Activated naive CD8-positive, alpha-beta T cell treated with anti-CD3 and anti-CD28 coated beads, Interleukin-2, amount 50 U/mL, for 24 hours (primary cell): ENCODE measurements at places on chromosomes 1 and 21.

DNA sequence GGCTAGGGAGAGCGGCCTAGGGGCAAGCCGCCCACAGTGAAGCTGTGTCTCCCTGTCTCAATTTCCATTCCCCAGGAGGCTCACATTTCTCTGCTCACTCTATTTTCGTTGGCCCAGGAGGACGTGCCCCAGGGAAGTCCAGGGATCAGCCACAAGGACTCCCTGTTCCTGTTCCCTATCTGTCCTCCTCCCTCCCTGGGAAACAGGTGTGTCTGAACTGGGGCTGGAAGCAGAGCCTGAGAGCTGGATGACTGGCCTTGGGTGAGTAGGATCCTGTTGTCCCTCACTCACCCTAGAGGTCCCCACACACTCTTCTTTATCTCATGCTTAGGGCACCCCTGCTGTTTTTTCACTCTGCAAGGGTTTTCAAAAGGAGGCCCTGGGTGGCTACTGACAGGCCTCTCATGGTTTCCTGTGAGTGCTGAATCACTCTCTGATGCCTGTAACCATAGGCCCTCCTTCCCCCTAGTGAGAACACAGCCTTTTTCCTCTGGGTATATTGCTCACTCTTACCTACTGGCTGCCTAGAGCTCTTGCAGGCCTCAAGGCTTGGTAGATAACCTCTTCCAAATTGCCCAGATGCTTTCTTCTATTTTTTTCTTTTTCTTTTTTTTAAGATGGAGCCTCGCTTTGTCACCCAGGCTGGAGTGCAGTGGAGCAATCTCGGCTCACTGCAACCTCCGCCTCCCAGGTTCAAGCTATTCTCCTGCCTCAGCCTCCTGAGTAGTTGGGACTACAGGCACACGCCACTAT, 3.3 kb upstream of the UTP11 start:
- peak; percentile 58 for DNase-seq

- DNase-seq, result no peak
These were observed 943.4 kb downstream of the TTLL7 start for GRCh38 chr1:83055391-83056170.

- DNase-seq, result no peak
These were observed 2.9 kb upstream of the BSND start for GRCh38 chr1:54995835-54996234.

DNA sequence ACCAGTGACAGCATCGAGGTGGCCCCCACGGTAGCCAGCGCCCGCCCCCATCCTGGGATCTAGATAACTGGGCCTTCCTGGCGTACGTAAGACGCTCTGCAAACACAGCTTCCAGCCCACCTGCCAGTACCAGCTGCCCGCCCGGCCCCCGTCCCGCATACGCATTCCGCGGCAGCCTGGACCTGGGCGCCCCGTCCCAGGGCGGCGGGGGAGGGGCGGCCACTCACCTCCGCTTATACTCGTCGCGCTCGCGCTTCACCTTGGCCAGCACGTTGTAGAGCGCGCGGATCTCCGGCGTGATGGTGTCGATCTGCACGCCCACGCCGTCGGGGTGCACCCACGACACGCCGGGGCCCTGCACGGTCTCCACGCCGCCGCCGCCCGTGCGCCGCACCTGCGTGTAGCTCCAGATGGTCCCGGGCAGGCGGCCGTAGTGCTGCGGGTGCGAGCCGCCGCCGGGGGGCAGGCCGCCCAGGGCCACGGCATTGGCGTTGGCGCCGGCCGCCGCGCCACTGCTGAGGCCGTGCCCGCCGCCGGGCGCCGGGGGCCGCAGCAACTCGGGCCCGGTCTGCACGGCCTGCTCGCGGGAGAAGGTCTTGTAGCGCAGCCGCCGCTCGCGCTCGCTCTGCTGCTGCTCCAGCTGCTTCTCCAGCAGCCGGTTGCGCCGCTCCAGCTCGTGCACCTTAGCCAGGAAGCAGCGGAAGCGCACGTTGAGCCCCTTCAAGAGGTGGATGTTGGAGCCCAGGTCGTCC, 859 bp downstream of the IFFO2 start:
- DNase-seq, result peak; percentile 50

- no peak for DNase-seq
These were observed 8.6 kb upstream of the IL20 start for GRCh38 chr1:206856674-206857464.

GRCh38 chr1:1053682-1054081, 20.4 kb downstream of the RNF223 start:
- no peak for DNase-seq

DNA sequence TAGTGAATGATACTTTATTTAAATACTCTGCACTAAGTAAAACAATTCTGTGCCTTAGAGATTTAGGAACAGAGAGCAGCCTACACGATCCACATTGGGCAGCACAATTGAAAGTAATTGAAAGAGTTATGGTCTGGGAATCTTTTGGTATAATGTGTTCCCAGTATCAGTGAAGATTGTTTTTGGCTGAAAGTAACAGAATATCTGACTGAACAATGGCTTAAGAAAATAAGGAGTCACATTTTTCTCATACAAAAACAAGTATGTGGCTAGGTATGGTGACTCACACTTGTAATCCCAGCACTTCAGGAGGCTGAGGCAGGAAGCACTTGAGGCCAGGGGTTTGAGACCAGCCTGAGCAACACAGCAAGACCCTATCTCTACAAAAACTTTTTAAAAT, 306.2 kb downstream of the NFIA start:
- no peak for DNase-seq

GRCh38 chr1:204584699-204585372, 68.6 kb downstream of the MDM4 start:
- DNase-seq, result no peak

- DNase-seq, result no peak
These were observed 85.8 kb downstream of the MIS18A start for GRCh38 chr21:32193098-32193465.

- no peak for DNase-seq
These were observed 43.1 kb downstream of the PTGFRN start for GRCh38 chr1:116952738-116953275.

- no peak for DNase-seq
These were observed 103.6 kb upstream of the GCLM start for GRCh38 chr1:94012708-94013366.

DNA sequence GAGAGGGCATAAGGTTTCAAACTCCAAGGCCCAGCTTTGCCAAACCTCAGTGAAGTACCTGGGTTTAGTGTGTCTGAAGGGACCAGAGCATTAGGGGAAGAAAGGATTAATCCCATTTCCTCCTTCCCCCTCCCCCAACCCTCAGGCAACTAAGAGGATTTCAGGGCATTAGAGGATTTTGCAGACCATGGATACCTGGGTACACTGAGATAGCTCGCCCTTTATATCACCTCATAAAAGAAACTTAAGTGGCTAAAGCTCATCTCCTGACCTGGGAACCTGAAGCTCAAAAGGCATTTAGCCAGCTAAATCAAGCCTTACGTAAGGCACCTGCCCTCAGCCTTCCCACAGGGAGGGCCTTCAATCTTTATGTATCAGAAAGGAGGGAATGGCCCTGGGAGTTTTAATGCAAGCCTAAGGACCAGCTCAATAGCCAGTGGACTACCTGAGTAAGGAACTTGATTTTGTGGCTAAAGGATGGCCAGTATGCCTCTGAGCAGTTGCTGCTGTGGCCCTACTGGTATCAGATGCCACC, 26.4 kb upstream of the SMYD3 start:
- no peak for DNase-seq

- DNase-seq, result no peak
These were observed 144.4 kb downstream of the CDC7 start for GRCh38 chr1:91645031-91645430.

GRCh38 chr1:236064674-236065508, at the start of gene NID1:
TSS of gene NID1 (minus strand) at chr1:236065090. CDS start at chr1:236065079, 11 bp downstream.
- peak; percentile 15 for DNase-seq

- no peak for DNase-seq
These were observed 200.7 kb downstream of the FGGY start for GRCh38 chr1:59497616-59498015.

GRCh38 chr1:234406871-234407270, 33.6 kb downstream of the COA6 start:
- DNase-seq, result no peak

GRCh38 chr1:61746813-61747212, 4.5 kb downstream of the PATJ start:
- DNase-seq, result no peak

- DNase-seq, result no peak
These were observed 76.6 kb downstream of the NOS1AP start for GRCh38 chr1:162145966-162146696.
